ENCODE measurements at places on chromosomes 4 and X. TPM values are rescaled to one million over a fixed set of nuclear protein-coding genes. Genes with fewer than 3 reads are reported as not detected.

Gene MAGEA4
- total RNA-seq, result not detected

Gene NXT2
- 6.1 TPM for total RNA-seq

Gene UFSP2
- total RNA-seq, result 42.9 TPM

Gene LINC00632
- 23.5 TPM for total RNA-seq

Gene MAMLD1
- 3.6 TPM for total RNA-seq

Gene GPAT3
- 1.7 TPM for total RNA-seq

Gene NDST3
- total RNA-seq, result not detected

Gene CFAP47
- 0.04 TPM for total RNA-seq

Gene TMEM154
- 6.1 TPM for total RNA-seq

Gene DOK7
- 0.32 TPM for total RNA-seq
